Endothelial cell (in vitro differentiated cells): ENCODE measurements at places on chromosomes 4 and X.

DNA sequence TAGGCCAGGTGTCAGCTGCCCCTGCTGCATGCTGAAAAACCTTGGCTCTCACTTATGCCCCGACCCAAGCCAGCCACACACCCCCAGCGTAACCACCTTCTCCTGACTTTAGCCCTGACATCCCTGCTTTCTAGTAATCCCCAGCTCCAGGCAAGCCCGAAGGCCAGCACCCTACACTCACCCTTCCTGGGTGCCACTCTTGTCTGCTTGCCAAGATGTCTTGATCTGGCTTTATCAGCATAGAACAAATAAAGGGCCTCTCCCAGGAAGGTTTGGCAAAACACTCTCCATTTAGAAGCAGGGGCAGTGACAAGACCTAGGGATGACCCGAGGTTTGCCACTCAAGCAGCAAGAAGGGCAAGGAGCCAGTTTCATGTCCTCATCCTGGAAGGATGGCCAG, 6.8 kb upstream of the MAP9 start:
- no peak overlapping the region for H3K27ac ChIP-seq
- DNase-seq = no peak
- peaks cover 4% of the 10 kb centered on the region for H3K27me3 ChIP-seq
- H3K4me3 ChIP-seq = no peak overlapping the region

DNA sequence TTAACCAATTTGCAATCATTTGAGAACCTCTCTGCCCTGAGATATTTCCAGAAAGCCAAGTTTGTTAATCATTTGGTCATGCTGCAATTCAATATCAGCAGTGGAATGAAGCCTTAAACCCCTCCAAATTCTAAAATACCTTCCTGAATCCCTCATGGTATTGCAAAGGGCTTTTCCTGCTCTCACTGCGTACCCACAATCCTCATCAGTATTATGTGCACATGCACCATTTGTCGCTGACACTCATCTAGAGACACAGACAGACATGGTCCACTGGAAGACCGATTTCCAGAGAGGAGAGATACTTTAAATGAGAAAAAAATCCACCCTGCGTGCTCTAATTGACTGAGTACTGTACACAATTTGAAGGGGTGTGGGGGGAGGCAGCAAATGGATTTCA, 104.4 kb downstream of the GPC3 start:
- H3K4me3 ChIP-seq = no peak overlapping the region
- H3K36me3 ChIP-seq = no peaks in the 10 kb centered on the region
- H3K27me3 ChIP-seq = no peaks in the 10 kb centered on the region

DNA sequence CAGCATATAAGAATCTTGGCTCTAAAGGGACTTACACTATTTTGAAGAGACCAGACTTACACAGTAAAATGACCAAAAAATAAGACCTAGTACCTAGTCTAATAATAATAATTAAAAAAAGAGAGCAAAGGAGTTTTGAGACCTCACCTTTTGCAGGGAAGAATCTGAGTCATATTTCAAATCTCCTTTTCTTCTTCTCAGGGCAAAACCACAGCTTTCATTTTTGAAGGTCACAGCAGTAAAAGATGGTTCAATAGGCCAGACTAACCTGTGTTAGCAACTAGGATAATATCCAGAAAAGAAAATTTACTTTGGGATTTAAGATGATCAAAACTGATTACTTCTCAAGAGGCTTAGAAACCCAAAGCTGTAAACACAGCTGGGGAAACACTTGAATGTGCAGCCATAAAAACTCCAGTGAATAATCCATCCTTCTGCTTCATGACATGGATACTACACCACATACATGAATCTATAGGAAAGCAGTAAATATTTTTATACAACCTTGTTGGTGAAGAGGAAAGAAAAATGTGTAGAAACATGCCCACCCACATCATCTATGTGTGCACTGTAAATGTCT, 25.9 kb upstream of the LNX1 start:
- H3K27ac ChIP-seq = no peak overlapping the region
- peaks cover 4% of the 10 kb centered on the region for H3K27me3 ChIP-seq
- no peak overlapping the region for H3K4me3 ChIP-seq
- H3K36me3 ChIP-seq = no peaks in the 10 kb centered on the region
- DNase-seq = no peak

GRCh38 chrX:153934762-153935325, at the start of gene NAA10:
TSS of gene NAA10 (minus strand) at chrX:153935037. CDS start at chrX:153934904, 133 bp downstream.
- H3K4me1 ChIP-seq = peaks cover 2% of the 10 kb centered on the region
- peaks cover 10% of the 10 kb centered on the region for H3K27me3 ChIP-seq
- peak within 1 kb of the TSS; percentile 89 for H3K4me3 ChIP-seq
- peak; percentile 64 for DNase-seq

DNA sequence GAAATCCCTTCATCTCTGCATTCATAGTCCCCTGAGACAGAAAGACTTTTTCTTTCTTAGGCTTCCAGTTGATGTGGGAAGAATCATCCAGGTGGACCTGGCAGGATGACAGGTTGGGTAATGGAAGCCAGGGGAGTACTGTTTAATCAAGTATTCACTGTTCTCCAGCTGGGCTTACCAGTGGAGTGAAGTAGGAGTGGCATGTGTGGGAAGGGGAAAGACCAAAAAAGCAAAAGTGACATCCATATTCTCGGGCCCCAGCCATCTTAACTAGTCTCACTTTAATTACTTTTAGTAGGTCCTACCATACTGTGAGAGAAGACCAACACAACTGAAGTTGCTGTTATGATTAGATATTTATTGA, 18.5 kb downstream of the VSIG4 start:
- DNase-seq = no peak
- H3K27me3 ChIP-seq = peaks cover 4% of the 10 kb centered on the region
- H3K4me3 ChIP-seq = no peak overlapping the region
- H3K36me3 ChIP-seq = peaks cover 3% of the 10 kb centered on the region
- no peak overlapping the region for H3K27ac ChIP-seq

GRCh38 chr4:119264743-119265142, 52.2 kb downstream of the USP53 start:
- H3K27me3 ChIP-seq = no peaks in the 10 kb centered on the region
- peak overlapping the region; percentile 27 for H3K27ac ChIP-seq
- no peak for DNase-seq
- no peaks in the 10 kb centered on the region for H3K4me1 ChIP-seq

DNA sequence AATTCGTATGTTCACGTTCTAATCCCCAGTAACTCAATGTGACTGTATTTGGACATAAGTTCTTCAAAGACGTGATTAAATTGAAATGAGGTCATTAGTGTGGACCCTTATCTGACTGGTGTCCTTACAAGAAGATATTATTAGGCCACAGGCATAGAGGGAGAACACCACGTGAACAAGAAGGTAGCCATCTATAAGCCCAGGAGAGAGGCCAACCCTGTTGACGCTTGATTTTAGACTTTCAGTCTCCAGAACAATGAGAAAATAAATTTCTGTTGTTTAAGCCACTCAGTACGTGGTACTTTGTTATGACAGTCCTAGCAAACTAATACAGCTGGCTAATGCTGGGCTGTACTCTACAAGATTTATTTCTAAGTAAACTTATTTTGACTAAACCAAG, 1.5 kb upstream of the EIF1AX start:
- no peak for DNase-seq
- no peak overlapping the region for H3K27ac ChIP-seq
- H3K36me3 ChIP-seq = no peaks in the 10 kb centered on the region
- no peak overlapping the region for H3K4me3 ChIP-seq
- peaks cover 4% of the 10 kb centered on the region for H3K4me1 ChIP-seq
- peaks cover 3% of the 10 kb centered on the region for H3K27me3 ChIP-seq

DNA sequence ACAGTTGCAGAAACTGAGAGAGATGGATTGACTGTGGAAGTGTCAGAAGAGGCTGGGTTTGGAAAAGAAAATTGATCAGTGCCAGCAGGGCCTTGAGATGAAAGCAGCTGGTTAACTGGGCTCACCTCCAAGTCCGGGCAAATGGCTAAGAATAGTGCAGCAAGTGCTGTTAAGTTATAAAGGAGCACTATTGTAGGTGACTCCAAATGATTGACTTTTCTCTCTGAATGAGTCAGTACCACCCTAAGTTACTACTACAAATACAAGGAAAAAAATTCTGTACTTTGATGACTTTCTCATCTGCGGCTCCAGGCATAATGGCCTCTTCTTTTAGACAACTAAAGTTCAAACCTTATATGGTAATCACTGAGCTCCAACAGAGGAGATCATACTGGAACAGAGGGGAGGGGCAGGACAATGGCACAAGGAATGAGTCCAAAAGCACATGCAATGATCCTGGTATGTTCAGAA, 733.4 kb upstream of the INTU start:
- no peak overlapping the region for H3K27ac ChIP-seq
- peaks cover 3% of the 10 kb centered on the region for H3K36me3 ChIP-seq
- no peak for DNase-seq
- no peaks in the 10 kb centered on the region for H3K27me3 ChIP-seq

- H3K27me3 ChIP-seq = no peaks in the 10 kb centered on the region
- no peaks in the 10 kb centered on the region for H3K36me3 ChIP-seq
- DNase-seq = no peak
- no peak overlapping the region for H3K27ac ChIP-seq
- H3K4me1 ChIP-seq = peaks cover 9% of the 10 kb centered on the region
- H3K4me3 ChIP-seq = no peak overlapping the region
Observed at GRCh38 chr4:26372525-26373172, 51.8 kb downstream of the RBPJ start.

GRCh38 chr4:183959319-183960045, 54.4 kb downstream of the STOX2 start:
- H3K4me3 ChIP-seq = no peak overlapping the region
- DNase-seq = no peak
- no peaks in the 10 kb centered on the region for H3K36me3 ChIP-seq
- no peak overlapping the region for H3K27ac ChIP-seq
- H3K27me3 ChIP-seq = no peaks in the 10 kb centered on the region
- peaks cover 16% of the 10 kb centered on the region for H3K4me1 ChIP-seq

GRCh38 chrX:38513112-38513742, 48.1 kb upstream of the TSPAN7 start:
- H3K27me3 ChIP-seq = peaks cover 2% of the 10 kb centered on the region
- no peaks in the 10 kb centered on the region for H3K36me3 ChIP-seq
- no peak overlapping the region for H3K27ac ChIP-seq
- no peak overlapping the region for H3K4me3 ChIP-seq
